Epithelial cell of proximal tubule (primary cell): ENCODE measurements at places on chromosomes 13 and 19.

GRCh38 chr13:35283856-35284255 lies 192.6 kb downstream of the MAB21L1 start:
- no peak for DNase-seq

- no peak for DNase-seq
Measured at GRCh38 chr19:42568006-42568405, 26.7 kb downstream of the CEACAM8 start.

DNA sequence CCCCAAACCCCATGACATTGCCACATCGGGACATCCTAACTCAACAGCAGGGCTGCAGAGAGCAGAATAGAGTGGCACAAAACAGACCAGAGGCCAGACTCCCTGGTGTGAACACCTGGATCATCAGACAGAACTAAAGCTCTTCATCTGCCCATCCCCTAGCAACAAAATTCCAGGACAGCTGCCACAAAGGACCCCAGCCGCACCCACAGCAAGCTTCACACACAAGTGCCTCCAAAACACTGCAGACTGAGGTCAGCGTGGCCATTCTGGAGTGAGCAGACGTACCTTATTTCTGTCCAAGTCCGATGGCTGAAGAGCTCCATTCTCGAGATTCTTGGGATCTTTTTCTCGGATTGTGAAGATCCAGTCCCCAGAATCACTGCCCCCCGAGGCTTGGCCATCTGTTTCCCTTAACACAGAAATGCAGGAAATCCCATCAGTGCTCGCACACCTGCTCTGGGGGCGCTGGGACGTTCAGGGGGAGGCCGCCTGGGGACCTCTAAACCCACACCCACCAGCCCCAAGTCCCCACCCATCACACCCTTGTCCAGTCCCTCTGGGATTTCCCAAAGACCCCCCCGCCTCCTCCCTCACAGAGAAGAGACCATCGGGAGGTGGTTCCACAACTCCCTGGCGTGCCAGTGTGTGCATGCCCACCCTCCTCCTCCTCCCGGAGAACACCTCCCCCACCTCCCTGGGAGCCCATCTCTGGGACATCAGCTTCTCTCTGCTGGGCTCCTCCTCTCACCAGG lies 115.2 kb downstream of the STK24 start:
- no peak for DNase-seq

DNA sequence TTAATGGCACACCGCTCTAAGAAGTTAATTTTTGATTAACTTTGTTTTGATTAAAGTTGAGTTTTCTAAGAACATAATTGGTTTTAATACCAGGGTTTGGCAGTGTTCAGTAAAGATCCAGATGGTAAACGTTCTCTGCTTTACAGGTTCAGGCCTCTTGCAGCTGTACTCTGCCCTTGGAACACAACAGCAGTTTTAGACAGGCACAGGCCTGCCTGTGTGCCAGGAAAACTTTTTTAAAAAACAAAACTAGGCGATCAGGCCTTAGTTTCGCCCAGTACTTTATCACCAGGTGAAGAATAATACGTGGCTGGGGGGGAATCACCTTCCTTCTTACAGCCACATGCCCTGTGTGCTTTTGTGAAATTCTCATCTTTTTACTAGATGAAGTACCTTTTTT lies 38.0 kb upstream of the TEX29 start:
- DNase-seq: no peak

DNA sequence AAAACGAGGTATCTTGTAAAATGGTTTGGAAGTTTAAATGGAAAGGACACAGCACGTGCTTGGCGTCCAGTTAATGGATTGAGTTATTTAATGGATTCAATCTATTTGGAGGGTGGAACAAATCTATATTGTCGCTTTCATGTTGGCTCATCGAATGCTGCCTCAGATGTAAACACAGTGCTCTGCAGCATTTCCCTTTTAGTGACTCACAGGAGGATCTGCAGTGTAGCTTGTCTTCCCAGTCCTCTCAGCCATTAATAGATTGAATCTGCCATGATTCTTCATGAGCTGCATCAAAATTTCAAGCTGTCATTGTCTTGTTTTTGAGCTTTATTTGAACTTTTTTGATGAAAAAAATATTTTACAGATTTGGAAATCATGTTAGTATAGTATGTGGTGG lies 44.7 kb downstream of the DHRS12 start:
- no peak for DNase-seq

GRCh38 chr13:20197361-20197834 lies 4.7 kb upstream of the GJB2 start:
- DNase-seq: no peak
